ENCODE measurements at places on chromosomes 3 and 15.

DNA sequence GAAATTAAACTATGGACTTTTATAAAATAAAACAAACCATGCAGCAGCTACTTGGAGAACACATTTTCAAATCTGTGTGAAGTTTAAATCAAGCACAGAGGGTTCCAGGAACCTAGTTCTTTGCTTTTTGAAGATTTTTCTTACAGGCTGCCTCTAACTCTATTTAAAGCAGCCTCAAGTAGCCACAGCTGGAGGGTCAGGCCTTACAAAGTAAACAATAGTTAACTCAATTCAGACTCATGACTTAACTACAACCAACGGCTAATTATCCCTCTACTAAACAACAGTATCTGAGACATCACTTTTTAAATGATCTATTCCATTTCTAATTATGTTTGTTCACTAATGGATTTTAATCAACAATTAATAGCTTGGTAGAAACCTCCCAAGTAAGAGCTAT is 9.8 kb downstream of the LRIG1 start:
- DNase-seq: no peak

DNA sequence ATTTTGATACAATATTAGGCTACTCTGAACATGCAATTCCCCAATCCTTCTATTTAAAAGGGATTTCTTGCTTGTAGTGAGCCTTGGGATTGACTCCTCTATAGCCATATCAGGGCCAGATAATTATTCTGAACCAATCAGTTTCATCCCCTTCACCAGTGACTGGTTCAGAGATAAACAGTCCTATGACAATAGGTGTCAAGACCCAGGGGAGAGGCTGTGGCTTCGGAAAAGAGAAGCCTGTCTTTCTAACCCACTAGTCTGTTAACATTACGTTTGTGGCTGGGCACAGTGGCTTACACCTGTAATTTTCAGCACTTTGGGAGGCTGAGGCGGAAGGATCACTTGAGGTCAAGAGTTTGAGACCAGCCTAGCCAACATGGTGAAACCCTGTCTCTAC is 6.2 kb upstream of the ISLR2 start:
- DNase-seq: no peak

DNA sequence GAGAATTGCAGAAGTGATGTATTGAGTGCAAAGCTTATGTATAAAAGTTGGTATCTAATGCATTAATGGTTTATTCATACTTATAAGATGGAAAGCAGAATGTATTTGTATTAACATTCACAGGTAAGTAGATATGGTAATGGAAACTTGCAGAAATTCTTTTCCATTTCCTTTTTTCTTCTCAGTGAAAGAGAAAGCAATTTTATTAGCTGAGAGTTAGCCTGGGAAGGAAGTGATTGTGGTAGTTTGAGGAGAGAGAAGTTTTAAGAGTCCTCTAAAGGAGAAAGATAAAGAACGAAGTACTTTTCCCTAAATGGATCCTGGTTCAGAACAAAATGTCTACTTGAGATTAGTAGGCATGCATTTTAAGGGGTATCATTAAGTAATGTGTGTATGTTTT is 60.1 kb upstream of the OSTN start:
- no peak for DNase-seq

DNA sequence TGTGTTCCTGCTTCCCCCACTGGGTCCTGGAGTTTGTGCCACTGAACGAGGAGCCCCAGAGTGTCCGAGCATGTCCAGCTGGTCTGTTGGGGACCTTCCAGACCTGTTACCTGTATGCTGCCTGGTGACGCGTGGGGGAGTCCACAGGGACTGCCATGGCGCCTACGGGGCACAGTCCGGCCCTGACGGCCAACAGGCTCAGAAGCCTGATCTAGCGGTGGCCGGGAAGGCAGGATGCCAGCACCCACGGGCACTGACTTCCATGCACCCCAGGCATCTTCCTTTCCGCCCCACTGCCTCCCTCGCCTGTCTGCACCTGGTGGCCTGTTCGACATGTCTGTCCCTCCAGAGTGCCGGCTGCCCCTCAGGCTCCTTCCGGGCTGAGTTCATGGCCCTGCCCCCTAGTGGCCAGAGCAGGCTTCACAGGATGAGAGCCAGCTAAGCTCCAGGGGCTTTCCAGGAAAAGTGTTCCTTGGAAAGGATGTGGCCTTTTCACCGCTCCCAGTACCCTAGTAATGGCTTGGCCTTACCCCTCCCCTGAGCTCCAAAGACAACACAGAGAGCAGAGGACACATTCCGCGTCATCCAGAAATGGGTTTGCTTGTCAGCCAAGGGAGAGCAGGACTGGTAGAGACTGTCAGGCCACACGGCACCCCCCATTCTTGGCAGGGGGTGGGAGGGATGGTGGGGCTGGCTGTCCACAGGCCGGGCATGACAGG is 35.7 kb downstream of the NGRN start:
- no peak for DNase-seq

DNA sequence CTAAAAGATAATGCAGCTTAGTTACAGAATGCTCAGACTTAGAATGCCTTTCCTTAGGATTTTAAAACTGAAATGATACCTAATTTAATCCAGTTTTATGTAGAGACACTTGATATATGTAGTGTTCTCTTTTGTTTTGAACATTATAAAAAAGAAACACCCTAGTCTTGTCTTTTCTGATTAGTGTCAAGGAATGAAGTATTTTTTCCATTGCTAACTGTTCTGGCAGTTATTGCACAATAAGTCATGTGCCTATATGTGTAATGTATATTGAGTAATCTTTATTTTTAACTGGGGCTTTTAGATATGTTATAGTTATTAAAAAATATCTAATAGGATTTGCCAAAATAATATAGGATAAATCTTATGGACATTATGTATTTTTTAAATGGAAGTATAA is 4.5 kb downstream of the ARL8B start:
- no peak for DNase-seq

DNA sequence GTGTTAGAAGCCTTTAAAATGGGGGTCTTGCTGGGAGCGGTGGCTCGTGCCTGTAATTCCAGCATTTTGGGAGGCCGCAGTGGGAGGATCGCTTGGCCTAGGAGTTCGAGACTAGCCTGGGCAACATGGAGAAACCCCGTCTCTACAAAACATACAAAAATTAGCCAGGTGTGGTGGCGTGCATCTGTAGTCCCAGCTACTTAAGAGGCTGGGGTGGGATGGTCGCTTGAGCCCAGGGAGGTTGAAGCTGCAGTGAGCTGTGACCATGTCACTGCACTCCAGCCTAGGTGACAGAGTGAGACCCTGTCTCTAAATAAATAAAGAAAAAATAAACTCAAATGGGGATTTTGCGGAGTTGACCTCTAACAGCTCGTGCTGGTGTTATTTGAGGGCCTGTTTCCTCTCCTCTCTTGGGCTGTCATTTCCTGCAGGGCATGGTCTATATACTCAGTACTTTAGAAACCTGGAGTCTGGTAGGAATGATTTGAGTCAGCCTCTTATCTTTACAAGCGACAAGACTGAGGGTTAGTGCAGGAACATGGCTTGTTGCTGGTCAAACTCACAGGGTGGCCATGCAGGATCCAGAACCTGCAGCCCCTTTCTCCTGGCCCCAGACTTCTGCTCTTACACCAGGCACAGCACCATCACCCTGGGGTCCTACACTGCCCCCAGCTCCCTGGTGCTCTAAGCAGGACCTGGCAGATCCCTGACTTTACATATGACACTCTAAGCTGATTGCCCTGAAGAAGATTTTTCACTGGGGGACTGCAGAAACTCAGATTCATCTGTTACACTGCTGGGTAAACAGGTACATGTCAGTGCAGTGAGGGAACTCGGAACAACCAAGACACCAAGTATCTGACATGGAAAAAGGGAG is 15.1 kb downstream of the EHD4 start:
- no peak for DNase-seq

DNA sequence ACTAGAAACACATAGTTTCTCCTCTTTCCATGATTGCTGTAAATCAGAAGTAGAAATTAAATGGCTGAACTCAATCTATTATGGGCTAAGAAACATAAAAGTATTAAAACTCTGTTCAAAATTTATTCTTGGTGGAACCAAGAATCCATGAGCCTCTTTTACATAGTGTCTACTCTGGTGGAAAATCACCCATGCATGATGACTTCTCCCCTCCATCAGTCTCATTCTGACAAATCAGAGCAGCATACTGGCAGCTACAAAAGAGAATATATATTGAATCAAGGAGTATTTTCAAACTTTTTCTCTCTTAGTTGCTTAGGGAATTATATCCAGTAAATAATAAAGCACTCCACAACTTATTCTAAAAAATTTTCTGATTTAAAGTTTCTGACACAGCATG is 536.9 kb upstream of the CCDC54 start:
- DNase-seq: no peak

DNA sequence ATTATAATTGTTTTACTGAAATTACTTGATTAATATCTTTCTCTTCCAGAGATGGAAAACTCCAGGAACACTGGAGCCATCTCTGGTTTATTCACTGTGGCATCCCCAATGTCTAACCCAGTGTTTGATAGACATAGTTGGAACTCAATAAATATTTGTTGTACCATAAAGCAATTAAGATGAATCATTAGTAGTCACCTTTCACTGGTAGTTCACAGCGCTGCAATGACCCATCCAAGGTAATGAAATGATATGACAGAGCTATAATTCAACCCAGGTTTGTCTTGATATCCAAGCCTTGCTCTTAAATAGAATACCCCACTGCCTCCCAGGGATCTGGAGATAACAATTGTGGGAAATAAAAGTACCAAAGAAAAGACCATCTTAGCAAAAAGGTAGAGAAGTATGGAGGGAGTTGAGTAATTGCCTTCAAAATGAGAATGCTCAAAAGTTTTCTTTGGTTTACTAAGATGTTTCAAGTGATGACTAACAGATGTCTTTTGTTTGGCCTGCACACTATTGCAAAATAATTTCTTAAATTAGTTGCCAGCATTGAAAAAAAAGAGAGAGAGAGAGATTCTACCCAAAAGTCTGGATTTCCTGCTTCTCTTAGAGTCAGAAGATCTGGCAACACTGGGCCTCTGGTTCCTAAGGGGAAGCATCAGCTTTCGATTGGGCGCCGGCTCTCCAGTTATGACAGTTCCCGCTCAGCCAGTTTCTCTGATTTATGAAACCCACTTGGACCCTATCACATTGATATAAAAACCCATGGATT is 348.5 kb downstream of the ERC2 start:
- DNase-seq: no peak

DNA sequence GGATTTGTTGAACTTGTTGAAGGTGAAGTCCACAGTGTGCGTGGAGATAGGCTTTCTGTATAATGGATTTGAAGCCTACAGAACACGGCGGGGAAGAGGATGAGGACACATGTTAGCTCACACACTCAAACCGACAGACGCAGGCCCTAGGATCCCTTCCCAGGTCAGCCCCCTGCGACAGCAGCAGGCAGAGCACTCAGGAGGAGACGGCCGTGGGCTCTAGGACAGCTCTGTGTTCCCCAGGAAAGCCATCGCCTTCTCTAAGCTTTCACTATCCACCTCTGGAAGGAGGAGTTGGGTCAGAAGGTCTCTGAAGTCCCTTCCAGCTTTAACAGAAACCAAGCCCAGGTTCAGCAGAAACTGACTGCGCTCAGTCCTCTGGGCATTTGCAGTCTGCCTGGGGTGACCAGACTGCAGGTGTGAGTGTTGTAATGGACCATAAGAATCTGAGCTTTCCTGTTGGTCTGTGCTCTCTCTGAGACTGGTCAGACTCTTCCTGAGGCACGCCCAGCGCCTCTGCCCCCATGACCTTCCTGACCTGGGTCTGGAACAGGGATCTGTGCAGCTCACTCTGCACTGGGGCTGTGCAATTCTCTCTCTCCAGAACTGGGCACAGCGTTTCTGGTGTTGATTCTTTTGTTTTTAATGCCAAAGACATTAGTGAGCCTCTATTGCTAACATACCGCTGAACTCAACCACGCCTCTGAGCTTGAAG is 33.5 kb downstream of the UMPS start:
- no peak for DNase-seq

DNA sequence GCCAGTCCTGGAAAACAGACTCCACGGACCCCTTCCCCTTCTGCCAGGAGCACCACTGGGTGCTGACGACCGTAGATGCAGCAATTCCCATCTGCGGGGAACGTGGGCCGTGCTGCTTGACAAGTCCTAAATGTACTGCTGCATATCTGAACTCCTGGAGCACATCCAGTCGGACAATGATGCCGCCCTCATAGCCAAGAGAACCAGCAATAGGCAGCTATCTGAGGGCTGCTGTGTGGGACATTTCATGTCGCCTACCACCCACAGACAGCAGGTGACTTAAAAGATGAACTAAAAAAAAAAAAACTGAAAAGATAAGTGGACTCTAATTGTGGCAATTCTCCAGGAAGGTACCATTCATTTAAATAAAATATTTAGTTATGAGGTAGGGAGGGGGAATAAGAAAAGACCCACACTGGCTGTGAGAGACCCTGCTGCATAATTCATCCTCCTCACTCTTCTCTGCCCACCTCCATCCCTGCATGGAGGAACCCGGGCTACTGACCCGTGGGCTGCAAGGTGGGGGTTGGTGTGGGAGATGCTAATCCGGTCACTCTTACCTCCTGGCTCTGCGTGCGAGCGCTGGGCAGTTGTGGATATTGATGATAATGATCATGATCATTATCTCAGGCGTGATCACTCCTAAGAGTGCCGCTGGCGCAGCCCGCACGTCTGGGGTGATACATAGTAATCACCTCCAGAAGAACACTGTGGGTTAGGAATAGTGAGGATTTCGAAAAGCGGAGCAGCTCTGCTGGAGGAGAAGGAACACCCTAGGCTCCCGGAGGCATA is 28.3 kb downstream of the ALS2CL start:
- DNase-seq: no peak

DNA sequence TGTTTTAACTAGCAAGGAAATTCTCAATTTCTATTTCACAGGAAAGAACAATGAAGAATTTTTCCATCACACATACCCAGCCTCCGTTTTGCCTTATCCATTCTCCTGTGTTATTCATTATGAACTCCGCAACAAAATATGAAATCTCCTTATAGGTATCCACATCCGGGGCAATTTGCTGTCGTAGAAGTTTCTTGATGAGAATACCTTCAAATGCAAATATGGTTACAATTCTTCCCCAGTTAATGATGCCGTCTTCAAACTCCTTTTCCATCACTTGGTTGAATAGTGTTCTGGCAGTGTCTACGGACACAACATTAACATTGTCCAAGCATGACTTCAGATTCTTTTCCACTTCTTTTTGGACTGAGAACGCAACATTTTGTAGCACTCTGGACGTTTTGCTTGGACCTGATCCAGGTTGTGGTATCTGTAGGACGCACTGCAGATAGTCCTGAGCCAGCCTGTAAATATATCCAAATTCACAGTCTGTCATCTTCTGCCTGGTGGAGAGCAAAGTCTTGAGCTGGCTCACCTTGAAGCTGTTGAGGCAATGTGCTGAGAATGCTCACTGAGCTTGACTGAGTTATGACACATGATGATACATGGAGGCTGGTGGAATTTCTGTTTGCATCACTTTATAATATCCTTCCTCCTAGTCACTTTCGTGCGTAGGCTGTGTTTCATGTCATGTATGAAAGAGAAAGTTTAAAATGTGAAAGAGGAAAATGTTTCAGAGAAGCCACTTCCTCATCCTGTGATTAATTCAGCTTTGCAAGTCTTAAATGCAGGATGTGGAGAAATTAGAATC is at the start of gene BCL2A1:
Gene BCL2A1 (minus strand): TSS at position 573 of the 811 bp plus-strand sequence. CDS start 77 bp downstream, at position 496.
- no peak for DNase-seq

- DNase-seq: no peak
Observed at GRCh38 chr3:99969136-99969535, 145.2 kb downstream of the FILIP1L start.

All from NCI-H1048 (cell line).